Thoracic aorta (tissue), 2 donors: ENCODE measurements at places on chromosomes 12 and 14. TPM values are rescaled to one million over a fixed set of nuclear protein-coding genes. Genes with fewer than 3 reads are reported as not detected.

DNA sequence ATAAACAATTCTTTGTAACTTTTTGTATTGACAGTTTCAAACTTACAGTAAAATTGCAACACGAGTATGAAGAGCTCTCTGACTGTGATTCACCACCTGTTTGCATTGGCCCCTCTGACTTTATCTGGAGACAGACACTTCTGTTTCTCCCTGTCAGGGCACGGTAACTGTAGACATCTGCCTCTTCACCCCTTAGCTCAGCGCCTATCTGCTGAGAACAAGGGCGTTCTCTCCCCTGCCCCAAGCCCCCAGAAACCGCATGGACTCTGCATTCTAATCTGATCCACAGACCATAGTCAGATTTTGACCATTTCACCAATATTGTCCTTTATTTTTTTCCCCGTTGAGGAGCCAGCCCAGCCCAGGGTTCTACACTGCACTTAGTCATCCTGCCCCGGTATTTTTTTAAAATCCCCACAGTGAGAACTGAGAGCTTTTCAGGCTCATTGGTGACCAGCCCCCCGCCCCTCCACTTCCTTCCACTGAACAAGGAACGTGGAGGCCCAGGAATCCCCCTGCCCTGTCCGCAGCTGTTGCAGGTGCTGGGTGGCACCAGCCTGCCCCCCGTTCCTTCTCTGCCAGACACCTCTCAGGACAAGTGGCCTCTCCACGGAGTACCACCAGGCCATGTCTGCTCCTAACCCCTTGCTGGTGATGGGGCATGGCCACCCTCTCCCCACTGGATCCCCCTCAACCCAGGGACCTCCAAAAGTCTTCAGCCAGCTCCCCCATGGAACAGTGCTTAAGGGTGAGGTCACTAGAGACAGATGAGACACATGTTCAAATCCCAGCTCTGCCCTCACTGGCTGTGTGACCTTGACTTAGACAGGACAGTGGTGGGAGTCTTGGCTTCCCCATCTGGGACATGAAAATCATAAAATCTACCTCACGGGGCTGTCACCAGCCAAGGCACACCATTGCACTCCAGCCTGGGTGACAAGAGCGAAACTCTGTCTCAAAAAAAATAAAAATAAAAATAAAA lies 11.2 kb downstream of the RHOF start:
- H3K27ac ChIP-seq = no peak overlapping the region
- no peaks in the 10 kb centered on the region for H3K36me3 ChIP-seq
- H3K4me3 ChIP-seq = peak overlapping the region; percentile 19
- no peaks in the 10 kb centered on the region for H3K27me3 ChIP-seq
- no peak for DNase-seq

KCNK10 gene
- total RNA-seq = not detected

- peaks cover 53% of the 10 kb centered on the region for H3K4me1 ChIP-seq
- H3K27me3 ChIP-seq = no peaks in the 10 kb centered on the region
- H3K36me3 ChIP-seq = no peaks in the 10 kb centered on the region
- peak overlapping the region; percentile 89 for H3K4me3 ChIP-seq
- peak overlapping the region; percentile 95 for H3K27ac ChIP-seq
Measured at GRCh38 chr14:67358924-67359774, 455 bp downstream of the ATP6V1D start.

SLC15A5 gene
- not detected for total RNA-seq

DNA sequence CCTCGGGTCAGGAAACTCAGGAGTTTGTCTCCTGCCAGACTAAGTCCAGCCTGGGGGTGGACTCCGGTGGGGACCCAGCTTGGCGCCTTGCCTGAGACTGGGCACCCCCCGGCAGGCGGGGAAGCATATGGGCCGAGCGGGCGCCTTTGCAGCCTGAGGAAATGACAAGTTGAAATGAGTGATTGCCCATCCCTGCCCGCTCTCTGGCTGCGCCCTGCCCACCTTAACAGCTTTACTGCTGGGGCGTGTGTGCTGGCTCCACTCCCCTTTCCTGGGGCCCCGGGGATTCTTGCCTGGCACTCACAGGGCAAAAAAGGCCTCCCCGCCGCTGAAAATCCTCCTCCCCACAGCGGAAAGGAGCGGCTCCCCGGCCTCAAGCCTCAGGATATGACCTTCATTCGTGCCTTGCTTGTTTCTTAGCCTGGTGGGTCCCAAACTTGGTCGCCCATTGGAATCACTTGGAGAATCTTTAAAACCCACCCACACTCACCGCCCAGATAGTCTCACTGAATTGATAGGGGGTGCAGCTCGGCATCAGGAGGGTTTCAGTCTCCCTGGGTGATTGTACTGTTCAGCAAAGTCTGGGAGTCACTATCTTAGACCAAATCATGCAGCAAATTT lies 1.5 kb downstream of the RFLNA start:
- peaks cover 27% of the 10 kb centered on the region for H3K4me1 ChIP-seq
- peak overlapping the region; percentile 66 for H3K4me3 ChIP-seq
- no peaks in the 10 kb centered on the region for H3K27me3 ChIP-seq

DNA sequence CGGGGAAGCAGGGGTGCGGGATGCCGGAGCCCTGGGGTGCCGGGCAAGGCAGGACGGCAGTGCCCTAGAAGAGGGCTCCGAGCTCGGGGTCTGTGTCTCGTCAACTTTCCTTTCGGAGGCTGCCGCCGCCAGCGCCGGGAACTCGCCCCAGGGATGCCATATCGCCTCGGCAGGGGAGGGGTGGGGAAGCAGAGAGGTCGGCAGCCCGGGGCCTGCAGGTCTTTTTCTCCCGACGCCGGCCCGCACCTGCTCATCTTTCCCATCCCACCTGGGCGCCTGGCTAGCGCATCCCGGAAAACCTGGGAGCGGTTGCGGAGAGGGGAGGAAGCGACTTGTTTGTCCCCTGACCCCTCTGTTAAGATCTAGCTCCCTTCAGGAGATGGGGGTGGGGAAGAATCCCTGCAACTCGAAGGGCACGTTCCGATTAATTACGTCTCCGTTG lies 547 bp downstream of the CNTN1 start:
- no peak for DNase-seq
- H3K27me3 ChIP-seq = no peaks in the 10 kb centered on the region
- peaks cover 13% of the 10 kb centered on the region for H3K4me1 ChIP-seq
- no peaks in the 10 kb centered on the region for H3K36me3 ChIP-seq

- H3K36me3 ChIP-seq = no peaks in the 10 kb centered on the region
- no peak overlapping the region for H3K27ac ChIP-seq
- no peak for DNase-seq
- H3K27me3 ChIP-seq = no peaks in the 10 kb centered on the region
Measured at GRCh38 chr12:44930972-44931600, 55.0 kb upstream of the NELL2 start.

DNA sequence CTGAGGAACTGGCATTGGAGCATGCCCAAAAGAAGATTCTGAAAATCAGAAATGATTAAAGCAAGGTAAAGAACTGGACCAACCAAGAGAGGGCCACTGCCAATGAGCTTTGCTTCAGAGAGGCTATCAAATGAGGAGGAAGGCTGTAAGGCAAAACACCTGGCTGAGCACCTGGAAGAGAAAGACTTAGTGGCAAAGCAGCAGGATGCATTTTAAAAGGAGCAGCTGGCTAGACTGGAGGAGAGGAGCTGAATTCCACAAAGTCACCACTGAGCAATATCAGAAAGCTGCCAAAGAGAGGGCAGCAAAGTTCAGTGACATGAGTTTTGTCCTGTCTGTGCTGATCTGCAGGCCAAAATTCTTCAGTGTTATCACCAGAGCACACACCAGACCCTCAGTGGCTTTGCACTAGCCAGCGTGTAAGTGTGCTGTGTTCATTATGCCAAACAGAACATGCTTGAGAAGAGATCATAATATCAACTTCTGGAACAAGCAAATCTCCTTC lies 338.7 kb downstream of the TRHDE start:
- H3K27me3 ChIP-seq = no peaks in the 10 kb centered on the region
- no peak for DNase-seq
- H3K4me3 ChIP-seq = no peak overlapping the region
- H3K27ac ChIP-seq = no peak overlapping the region
- H3K36me3 ChIP-seq = no peaks in the 10 kb centered on the region

GRCh38 chr12:65949971-65950370 lies 125.7 kb downstream of the HMGA2 start:
- DNase-seq = no peak
- no peak overlapping the region for H3K27ac ChIP-seq
- H3K36me3 ChIP-seq = no peaks in the 10 kb centered on the region
- peaks cover 10% of the 10 kb centered on the region for H3K4me1 ChIP-seq
- no peaks in the 10 kb centered on the region for H3K27me3 ChIP-seq

GRCh38 chr12:123861392-123861791 lies 99.3 kb downstream of the DNAH10 start:
- no peaks in the 10 kb centered on the region for H3K4me1 ChIP-seq
- H3K27me3 ChIP-seq = no peaks in the 10 kb centered on the region
- H3K36me3 ChIP-seq = no peaks in the 10 kb centered on the region
- DNase-seq = no peak
- H3K27ac ChIP-seq = no peak overlapping the region

- DNase-seq = no peak
- no peak overlapping the region for H3K27ac ChIP-seq
- peaks cover 10% of the 10 kb centered on the region for H3K36me3 ChIP-seq
- H3K4me3 ChIP-seq = no peak overlapping the region
- peaks cover 15% of the 10 kb centered on the region for H3K4me1 ChIP-seq
- H3K27me3 ChIP-seq = no peaks in the 10 kb centered on the region
Measured at GRCh38 chr14:92556255-92556741, 42.7 kb downstream of the RIN3 start.

GRCh38 chr12:54294152-54294952 lies 6.5 kb downstream of the NFE2 start:
- no peaks in the 10 kb centered on the region for H3K4me1 ChIP-seq
- no peaks in the 10 kb centered on the region for H3K27me3 ChIP-seq
- no peak for DNase-seq
- no peak overlapping the region for H3K4me3 ChIP-seq
- H3K27ac ChIP-seq = no peak overlapping the region

PIANP gene
- total RNA-seq = 3.1 TPM

PRH2 gene
- not detected for total RNA-seq
